Brain microvascular endothelial cell (primary cell): ENCODE measurements at places on chromosomes 2 and 18.
A peak's percentile ranks its signal among the peaks of the same experiment; 100 is the strongest.

DNA sequence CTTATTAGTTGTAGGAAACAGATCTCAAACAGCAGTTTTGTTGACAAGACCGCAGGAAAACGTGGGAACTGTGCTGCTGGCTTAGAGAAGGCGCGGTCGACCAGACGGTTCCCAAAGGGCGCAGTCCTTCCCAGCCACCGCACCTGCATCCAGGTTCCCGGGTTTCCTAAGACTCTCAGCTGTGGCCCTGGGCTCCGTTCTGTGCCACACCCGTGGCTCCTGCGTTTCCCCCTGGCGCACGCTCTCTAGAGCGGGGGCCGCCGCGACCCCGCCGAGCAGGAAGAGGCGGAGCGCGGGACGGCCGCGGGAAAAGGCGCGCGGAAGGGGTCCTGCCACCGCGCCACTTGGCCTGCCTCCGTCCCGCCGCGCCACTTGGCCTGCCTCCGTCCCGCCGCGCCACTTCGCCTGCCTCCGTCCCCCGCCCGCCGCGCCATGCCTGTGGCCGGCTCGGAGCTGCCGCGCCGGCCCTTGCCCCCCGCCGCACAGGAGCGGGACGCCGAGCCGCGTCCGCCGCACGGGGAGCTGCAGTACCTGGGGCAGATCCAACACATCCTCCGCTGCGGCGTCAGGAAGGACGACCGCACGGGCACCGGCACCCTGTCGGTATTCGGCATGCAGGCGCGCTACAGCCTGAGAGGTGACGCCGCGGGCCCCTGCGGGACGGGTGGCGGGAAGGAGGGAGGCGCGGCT is at the start of gene TYMS:
Gene TYMS, plus strand, starts transcription at position 343 of the 690 bp plus-strand sequence. Its CDS starts 90 bp downstream, at position 433.
- DNase-seq, result peak; percentile 18

DNA sequence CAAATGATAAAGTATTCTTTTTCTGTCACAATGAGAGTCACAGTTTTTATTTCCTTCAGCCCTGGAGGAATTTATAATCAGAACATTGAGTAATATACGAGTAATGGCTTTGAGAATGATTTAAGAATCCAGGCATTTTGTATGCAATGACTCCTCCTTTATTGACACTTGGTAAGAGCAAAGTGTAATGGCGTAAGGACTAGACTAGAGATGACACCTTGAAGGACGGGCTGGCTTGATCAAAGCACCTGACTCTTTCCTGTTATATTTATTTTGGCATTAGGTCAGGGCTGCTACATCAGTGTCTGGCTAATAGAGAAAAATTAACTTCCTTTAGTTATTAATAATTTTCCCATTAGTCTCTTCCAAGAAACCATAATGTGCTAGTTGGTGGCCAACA is 482.4 kb upstream of the GCFC2 start:
- no peak for DNase-seq

- no peak for DNase-seq
Measured at GRCh38 chr2:45438872-45439665, 172.0 kb downstream of the SRBD1 start.

DNA sequence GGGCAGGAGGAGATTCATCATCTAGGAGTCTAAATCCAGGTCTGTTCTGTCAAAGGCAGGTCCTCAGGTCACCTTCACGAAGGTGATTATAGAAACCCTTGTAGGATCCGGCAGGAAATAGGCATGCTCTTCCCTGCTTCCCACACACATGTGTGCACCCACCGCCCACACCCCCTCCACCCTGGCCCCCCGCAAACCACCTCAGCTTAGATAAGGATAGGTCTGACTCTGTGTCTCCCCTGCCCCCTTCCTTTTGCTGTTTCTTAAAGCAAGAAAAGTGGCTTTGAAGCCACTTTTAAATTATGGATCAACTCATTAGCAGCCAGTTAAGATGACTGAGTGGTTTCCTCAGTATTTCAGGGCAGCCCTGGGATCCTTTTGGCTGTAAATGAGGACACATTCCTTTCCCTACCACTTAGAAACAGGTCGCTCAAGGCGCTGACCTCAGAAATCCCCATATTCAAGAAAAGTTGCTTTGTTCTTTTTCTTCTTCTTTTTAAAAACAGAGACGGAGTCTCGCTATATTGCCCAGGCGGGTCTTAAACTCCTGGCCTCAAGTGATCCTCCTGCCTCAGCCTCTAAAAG is 14.5 kb upstream of the CIB4 start:
- DNase-seq, result no peak

- no peak for DNase-seq
Measured at GRCh38 chr2:106147665-106148064, 46.4 kb downstream of the UXS1 start.

DNA sequence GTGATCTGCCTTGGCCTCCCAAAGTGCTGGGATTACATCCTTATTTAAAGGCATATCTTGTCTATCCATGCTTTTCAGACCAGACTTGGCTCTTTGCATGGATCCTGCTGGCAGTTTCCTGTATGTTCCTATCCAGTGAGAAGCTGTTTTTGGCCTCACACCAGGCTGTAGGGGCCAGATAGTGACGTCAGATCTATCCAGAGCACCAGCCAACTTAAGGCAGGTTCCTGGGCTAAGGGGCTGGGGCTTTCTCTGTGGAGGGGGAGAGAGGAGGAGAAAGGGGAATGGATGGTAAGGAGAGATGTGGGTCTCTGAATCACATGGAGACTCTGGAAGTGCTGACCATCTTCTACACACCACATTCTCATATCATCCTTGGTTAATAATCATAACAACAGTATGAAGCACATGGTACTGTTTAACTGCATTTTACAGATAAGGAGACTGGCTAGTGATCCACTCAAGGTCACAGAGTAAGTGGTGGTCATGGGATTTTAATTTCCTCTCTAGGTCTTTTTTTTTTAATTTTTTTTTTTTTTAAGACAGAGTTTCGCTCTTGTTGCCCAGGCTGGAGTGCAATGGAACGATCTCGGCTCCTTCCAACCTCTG is 2.0 kb upstream of the FAM117B start:
- peak; percentile 12 for DNase-seq

DNA sequence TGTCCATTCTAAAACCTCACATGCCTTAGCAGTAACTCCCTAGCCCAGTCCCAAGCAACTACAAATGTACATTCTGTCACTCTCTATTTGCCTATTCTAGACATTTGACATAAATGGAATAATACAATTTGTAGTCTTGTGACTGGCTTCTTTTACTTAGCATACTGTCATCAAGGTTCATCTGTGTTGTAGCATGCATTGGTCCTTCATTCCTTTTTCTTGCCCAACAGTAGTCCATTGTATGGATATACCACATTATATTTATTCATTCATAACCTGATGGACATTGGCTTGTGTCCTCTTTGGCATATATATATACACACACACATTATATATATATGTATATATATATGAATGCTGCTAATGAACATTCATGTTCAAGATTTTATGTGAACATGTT is 2.2 kb upstream of the MFSD2B start:
- DNase-seq, result no peak

- DNase-seq, result no peak
Measured at GRCh38 chr18:66160007-66160406, 409.2 kb downstream of the CDH7 start.

DNA sequence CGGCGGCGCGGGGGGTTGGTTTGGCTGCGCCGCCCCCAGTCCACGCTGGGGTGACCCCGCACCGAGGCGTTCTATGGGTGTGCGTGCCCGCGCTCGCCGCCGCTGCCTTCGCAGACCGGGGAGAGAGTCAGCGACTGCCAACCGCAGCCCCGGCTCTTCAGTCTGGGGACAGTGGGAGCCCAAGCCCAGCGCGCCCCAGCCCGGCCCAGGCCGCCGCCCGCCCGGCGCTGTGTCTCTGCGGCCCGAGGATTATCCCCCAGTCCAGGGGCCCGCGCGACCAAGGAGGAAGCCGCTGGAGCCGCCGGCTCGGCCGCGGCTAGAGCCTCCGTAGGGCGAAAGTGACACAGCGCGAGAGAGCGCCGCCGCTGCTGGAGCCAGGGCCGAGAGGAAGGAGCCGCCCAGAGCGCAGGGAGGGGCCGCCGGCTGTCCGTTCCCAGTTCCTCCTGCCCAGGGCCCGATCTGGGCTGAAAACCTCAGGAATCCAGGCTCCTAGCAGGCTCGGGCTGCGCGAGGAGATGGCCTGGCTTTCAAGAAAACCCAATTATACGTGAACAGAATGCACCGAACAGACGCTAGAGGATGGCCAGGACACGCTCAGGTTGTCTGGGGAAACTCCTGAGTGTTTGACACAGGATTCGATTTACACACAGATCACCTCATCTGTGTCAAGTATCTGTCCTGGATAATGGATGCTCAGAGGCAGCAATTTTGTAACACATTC is 2.4 kb downstream of the CTIF start:
- peak; percentile 61 for DNase-seq

- no peak for DNase-seq
Measured at GRCh38 chr2:21054011-21054410, 10.1 kb upstream of the APOB start.

DNA sequence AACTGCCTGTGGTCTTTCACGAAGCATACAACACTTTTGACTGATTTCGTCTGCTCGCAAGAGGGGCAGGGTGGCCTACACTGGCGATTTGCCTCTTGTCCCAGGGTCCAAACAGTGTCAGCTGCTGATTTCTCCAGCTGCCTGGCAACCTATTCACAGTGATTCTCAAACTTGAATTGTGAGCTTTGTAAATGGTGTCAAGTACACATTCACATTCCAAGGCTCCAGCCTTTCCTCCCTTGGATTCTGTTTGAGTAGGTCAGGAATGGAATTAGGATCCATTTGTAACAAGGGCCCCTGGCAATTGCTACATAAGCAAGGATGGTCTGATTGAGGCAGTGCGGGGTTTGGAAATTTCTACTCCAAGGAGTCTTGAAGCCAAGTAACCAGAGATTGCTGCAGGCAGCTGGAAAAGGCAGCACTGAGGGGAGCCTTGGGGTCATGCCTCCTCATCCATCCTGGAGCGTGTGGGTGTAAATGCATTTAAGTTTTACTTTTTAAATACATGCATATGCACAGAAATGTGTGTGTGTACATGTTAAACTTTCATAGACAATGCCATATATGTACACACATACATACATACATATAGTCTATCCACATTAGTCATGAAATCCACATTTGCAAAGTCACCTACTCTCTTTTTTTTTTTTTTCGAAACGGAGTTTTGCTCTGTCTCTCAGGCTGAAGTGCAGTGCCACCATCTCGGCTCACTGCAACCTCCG is 86.8 kb upstream of the UXS1 start:
- no peak for DNase-seq

- no peak for DNase-seq
Measured at GRCh38 chr2:237556773-237557632, 9.4 kb upstream of the PRLH start.

DNA sequence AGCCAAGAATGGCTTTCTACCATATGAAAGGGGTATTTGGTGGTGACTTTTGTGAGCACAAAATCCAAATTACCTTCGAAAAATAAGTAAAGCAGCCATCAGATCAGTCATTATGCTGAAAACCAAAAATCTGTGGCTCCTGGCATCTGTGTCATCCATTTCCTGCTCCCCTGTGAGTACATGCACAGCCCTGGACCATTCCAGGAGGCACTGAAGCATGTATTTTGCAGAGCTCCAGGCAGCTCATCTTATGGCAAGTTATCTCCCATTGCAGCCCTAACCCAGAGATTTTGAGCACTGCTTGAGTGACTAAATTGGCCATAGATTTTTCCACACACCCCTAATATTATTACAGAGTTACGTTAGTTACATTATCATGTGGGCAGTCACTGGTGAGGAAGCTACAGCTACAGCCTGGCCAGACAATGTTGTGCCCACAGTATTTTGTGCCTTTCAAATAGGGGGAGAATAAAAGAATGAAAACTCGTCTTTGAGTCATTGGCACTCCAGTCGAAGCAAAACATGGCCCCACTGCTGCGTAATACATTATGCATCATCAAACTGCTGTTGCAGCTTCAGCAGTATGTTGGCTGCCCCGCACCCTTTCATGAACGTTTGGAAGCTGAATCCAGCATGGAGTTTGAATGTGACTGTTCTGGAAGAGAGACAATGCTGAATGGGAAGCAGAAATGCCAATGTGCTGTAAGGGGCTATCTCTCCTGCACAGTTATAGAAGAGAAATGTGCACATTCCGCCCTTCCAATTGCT is 702.2 kb downstream of the RNF144A start:
- peak; percentile 9 for DNase-seq
